ENCODE measurements at places on chromosomes 3 and 15.

- no peak for DNase-seq
Measured at GRCh38 chr15:66715181-66715624, 13.2 kb downstream of the SMAD6 start.

- no peak for DNase-seq
Measured at GRCh38 chr3:169218314-169218983, 445.1 kb downstream of the MECOM start.

GRCh38 chr3:47897954-47898353 is 95.0 kb downstream of the DHX30 start:
- DNase-seq: no peak

DNA sequence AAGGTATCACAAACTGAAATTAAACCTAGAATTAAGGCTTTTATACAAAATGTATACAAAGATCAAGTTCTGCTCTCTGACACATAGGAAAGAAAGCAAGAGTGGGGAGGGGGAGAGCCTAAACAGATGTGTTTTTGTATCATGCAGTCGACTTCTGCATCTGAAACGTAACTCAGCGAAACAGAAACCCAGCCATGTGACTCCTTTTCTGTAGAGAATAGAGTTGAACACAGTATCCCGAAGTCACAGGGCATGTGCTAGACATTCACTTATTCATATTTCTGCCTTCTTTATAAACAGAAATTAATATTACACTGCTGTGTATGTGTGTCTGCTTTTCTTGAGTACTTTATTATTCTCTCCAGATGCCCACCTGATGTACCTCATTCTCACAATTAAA is 121.0 kb downstream of the PDZRN3 start:
- no peak for DNase-seq

- DNase-seq: no peak
Measured at GRCh38 chr3:185411133-185411532, 48.2 kb downstream of the MAP3K13 start.

DNA sequence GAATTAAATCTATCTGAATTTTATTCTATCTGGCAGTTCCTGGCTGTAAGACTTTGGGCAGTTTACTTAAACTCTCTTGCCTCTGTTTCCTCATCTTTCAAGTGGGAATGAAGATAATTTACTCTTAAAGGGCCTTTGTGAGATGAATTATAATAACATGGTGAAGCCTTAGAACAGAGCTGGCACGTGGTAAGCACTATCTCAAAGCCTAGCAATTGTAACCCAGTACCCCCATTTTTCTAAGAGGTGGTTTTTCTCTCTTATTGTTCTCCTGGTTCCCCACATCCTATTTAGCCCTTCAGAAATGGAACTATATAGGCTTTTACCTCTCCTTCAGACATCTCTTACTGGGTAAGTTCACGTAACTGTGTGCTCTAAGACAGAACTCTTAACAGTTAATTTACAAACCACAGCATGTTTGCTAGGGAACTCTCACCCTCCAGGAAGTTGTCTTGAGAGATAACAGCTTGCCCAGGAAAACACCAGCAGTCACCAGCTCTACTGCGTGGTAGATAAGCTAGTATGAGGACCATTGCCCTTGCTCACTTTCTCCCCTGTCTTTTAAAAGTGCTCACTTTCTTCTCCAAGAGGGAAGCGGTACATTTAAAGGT is 12.3 kb upstream of the CRBN start:
- DNase-seq: no peak

- DNase-seq: no peak
Measured at GRCh38 chr3:131616719-131617118, 113.9 kb upstream of the MRPL3 start.

- DNase-seq: no peak
Measured at GRCh38 chr3:167318996-167319615, 61.0 kb downstream of the ZBBX start.

DNA sequence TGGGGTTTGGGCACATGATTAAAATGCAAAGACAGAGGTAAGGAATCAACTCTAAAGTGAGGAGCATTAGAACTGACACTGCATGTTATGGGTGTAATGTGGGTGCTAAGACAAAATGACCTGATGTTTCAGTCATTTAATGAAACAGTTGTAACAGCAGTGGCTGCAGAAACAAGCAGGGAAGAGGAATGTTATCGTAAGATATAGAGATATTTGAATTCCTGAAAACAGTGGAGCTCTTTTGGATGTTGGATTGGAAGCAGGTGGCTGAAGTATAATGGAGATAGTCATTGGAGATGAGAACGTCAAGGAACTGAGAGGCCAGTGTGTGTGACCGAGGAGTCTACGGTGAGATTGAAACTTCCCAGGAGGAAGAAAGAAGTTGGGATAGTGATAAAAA is 1065.2 kb downstream of the ZPLD1 start:
- no peak for DNase-seq

All from stimulated activated CD8-positive, alpha-beta memory T cell treated with anti-CD3 and anti-CD28 coated beads, Interleukin-4, amount 100 ng/mL, for 4 hours (primary cell).